ENCODE measurements at places on chromosomes 6 and 20.

GRCh38 chr20:13922241-13922640, 68.2 kb downstream of the SEL1L2 start:
- no peak for DNase-seq

DNA sequence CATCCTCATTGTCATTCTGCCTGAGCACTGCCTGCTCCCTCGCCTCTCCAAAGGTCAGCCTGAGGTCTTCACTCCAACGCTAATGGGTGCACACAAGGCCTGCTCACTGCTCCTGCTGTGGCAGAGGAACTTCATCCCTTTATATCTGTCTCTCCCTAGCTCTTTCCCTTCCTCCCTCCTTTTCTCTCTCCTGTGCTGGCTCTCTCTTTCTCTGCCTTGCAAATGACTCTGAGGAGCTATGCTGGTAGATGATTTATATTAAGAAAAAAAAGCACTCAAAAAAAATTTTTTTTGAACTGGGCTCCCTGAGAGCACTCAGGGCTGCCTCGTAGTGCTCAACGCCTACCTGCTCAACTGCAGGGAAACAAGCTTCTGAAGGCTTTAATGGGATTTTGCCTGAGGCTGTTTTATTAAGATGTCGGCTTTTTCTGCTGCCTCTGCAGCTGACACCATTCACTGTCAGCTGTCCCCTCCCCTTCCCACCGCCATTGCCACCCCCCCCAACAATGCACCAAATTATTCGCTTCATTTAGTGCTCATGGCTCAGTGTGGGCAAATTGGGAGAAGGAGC, 137.7 kb upstream of the DEFB112 start:
- no peak for DNase-seq

DNA sequence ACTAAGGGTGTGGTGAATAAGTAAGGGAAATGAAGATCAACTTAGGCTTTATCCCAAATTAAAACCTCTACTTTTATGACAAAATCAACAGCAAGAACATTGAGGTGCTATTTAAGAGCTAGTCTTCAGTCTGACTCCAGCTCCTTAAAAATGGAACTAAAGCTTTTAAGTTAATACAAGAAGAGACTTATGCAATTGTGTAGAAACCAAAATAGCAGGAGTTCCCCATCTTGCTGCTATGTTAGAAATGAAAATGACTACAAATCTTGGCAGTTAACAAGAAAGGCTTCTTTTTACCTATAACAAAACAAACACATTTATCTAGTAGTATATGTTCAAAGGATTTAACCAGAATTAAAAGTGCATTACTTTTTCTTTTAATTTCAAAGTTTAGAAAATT, 25.7 kb downstream of the HMGN3 start:
- no peak for DNase-seq

GRCh38 chr6:114007516-114007915, 36.6 kb upstream of the HDAC2 start:
- DNase-seq = no peak

DNA sequence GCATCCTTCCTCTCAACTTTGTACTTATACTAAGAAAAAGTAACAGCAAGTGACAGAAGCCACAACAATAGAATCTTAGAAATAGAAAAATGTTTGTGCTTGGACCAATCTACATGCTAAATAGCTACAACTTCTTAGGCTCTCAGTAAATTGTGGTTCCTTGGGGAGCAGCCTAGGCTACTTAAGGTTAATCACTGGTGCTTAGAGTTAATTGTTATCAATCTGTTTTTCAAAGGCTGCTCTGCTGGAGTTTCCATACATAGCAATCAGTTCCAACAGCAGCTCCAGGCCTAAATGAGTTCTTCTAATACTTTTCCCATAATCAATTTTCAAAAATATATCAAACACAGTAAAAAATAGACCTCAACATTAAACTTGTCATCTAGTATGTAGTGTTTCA, 571.4 kb downstream of the EPHA7 start:
- DNase-seq = no peak

DNA sequence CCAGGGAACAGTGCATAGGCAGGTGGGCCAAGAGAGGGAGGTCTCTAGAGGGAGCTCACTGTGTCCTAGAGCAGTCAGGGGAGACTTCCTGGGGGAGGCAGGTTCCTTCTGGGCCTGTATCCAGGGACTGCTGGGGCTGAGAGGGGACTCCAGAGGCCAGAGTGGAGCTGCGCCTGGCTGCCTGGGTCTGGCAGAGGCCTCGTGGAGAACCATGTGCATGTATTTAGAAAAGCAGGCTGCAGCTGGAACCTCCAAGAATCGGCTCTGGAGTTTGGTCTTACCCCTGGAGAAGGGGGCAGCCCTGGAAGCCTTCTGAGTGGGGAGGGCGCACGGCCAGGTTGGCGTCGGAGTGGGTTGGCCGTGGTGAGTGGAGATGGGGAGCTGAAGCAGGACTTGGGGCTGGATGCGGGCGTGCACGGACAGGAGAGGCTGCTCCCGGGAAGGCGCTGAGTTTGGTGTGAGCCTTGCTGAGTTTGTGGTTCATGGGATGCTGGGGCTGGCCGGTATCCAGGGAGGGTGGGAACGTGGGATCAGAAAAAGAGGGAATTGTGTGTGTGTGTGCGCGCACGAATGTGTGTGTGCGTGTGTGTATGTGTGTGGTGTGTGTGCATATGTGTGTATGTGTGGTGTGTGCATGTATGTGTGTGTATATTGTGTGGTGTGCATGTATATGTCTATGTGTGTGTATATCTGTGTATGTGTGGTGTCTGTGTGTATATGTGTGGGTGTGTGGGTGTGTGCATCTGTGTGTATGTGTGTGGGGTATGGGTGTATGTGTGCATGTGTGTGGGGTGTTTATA, 10.8 kb downstream of the VSTM2L start:
- no peak for DNase-seq
